ENCODE measurements at places on chromosomes 6 and 20.
A peak's percentile ranks its signal among the peaks of the same experiment; 100 is the strongest.

DNA sequence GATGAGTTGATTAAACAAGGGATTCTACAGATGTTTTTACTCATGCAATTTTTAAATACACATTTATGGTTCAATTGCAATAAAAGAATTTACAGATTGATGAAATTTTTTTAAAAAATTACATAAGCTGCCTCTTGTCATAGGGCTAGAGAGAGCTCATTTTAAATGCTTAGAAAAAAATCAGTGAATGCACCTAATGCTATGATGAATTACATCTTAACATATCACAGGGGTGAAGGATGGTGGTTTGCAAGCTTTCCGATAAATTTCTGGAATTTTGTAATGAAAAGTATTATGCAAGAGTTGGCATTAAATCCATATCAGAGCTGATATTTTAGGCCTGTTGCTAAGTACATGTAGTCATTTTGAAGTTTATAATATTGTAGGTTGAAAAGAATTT is 29.6 kb downstream of the DSE start:
- no peak for DNase-seq

- no peak for DNase-seq
Observed at GRCh38 chr20:6732001-6732447, 35.5 kb upstream of the BMP2 start.

DNA sequence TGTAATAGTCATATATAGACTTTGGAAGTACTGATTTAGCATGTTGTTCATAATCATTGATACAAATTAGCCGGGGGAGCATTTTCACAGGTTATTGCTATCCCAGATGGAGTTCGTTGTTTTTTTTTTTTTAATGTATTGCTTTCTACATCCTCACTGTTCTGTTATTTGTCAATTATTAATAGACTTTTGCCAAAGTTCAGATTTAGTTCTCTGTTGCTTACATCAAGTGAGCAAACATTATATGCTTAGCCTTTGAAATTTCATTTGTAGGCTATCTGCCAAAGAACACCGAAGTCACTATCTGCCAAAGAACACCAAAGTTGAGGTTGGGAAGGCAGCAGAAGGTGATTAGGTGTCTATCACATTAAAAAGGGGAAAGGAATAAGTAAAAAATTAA is at the start of gene HAO1:
TSS of gene HAO1 (minus strand) at position 118 of the 400 bp plus-strand sequence. CDS start at position 82, 36 bp downstream.
- no peak for DNase-seq

DNA sequence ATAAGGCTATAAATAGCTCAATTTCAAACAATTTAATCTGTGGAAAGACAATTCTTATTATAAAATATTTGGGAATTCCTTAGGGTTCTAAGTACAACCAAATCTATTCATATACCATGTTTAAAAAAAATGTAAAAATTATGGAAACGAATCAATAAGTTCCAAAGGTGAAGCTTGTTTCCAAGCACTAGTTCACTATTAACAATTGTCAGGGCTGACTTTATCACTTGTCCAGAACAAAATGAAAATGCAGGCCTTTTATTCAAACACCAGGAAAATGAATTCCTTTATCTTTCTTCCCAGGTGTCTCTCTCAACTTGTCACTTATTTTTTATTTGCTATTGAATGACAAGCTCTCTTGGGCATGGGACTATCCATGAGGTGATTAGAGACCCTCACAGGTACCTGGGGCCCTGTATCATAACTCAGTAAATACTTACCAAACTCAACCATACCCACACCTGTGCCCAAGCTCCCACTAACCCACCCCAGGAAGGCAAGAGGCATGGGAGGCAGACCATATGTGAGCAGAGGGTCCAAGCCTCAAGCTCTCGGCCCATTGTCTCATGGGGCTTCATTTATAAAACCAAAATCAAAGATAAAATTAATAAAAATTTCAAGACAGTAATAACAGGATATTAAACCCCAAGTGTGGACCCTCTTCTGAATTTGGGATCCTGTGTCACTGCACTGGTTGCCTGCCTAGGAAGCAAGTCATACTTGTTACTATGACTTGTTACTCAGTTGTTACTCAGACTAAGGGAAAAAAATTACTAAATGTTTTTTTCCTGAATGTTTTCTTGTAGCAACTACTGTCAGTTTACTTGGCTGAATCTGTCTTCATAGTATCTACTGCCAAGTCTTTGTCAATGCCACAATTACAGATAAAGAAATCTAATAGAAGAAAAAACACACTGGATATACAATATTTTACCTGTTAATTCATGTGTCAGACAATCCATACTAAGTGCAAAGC is 54.7 kb downstream of the PTPRK start:
- no peak for DNase-seq

GRCh38 chr6:23953976-23954375 is 172.0 kb upstream of the NRSN1 start:
- no peak for DNase-seq

DNA sequence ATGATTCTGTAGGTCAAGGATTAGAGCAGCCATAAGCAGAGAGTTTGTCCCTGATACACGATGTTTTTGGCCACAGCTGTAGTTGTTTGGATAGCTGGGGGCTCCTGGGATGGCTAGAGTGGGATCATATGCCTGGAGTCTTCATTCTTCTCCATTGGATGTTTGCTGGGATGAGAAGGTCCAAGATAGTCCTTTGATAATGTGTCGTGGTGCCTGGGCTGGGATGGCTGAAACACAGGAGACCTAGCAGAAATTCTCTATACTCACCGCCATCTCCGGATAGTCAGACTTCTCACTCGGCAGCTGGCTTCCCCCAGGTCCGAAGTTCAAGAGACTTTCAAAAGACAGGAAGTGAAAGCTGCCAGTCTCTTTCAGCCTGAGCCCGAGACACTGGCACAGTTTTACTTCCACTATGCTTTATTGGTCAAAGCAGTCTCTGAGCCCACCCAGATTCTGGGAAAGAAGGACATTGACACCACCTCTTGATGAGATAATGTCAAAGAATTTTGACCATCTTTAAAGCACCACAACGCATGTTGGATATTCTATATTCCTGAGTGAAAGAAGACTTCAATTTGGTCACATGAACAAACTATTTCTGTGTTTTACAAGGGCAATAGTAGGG is 16.0 kb downstream of the MARCKS start:
- DNase-seq = no peak

GRCh38 chr20:17874271-17875105 is 94.1 kb downstream of the SNX5 start:
- no peak for DNase-seq

DNA sequence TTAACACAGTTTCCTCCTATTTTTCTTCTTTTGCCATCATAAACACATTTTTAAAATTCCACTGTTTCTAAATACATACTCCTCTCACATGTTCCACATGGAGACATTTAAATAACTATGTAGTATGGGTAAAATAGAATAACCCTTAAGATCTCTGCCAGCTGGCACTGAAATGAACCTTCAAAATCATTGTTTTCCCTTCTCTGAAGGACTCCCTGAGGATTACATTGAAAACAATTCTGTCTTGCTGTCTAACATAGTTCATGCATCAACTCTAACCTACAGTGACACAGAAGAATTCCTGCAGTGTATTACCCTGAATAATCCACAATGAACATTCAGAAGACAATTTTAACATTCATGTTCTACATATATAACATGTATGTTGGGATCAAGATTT is 1361.8 kb upstream of the CITED2 start:
- DNase-seq = no peak

GRCh38 chr6:164258421-164258820 is 843.9 kb downstream of the QKI start:
- no peak for DNase-seq

- DNase-seq = no peak
Observed at GRCh38 chr6:80541886-80542285, 435.4 kb downstream of the BCKDHB start.

GRCh38 chr6:134420614-134421181 is 102.8 kb upstream of the SGK1 start:
- no peak for DNase-seq

- DNase-seq = peak; percentile 45
Observed at GRCh38 chr6:87929843-87930288, 117.8 kb upstream of the SPACA1 start.

DNA sequence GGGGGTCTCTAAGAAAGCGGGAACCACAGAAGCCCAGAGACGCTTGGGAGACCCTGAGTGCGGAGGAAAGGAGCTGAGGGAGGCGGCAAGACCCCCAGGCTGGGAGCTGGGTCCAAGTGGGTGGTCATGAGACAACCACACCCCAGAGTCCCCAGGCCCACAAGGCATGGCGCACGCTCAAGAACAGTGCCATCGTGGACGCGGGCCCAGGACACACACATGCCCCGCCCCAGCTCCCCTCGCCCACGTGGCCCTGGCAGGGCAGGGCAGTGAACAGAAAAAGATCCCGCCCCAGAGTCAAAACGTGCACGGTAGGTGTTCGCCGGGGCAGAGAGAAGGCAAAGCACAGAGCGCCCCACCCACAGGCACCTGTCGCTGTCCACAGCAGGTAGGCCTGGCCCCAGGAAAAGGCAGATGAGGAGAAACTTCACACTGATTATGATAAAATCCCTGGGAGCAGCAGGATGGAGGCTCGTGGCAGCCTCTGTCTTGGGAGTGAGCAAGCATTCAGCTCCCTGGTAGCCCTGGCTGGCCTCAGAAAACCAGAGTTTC is 50.0 kb downstream of the BPIFB1 start:
- no peak for DNase-seq

DNA sequence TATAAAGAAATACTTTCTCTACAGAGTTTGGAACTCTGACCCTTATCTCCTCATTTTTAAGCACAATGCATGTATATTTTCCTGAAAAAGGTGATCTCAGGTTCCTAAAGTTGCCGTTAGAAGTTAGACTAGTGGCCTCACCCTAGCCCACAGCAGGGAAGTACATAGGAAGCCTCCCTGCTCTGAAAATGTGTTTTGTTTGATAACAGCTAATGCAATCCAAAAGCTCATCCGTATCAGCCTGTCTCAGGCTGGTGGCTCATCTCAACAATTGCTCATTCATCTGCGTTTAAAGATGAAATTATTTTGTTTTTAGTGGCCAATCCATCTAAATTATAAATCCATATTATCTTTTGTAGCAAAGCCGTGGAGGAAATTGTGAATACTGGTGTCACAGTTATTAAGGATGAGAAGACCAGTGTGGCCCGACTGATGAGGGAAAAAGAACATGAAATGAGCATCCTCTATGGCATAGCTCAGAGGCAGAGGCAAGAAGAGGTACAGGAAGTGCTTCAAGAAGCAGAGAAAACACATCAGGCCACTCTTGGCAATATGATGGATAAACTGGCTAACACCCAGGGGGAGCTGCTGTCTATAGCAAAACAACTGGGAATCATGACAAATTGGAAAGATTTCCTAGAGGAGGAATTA is 20.1 kb downstream of the C6orf163 start:
- no peak for DNase-seq

GRCh38 chr6:118902726-118903125 is 8.8 kb downstream of the ASF1A start:
- no peak for DNase-seq

DNA sequence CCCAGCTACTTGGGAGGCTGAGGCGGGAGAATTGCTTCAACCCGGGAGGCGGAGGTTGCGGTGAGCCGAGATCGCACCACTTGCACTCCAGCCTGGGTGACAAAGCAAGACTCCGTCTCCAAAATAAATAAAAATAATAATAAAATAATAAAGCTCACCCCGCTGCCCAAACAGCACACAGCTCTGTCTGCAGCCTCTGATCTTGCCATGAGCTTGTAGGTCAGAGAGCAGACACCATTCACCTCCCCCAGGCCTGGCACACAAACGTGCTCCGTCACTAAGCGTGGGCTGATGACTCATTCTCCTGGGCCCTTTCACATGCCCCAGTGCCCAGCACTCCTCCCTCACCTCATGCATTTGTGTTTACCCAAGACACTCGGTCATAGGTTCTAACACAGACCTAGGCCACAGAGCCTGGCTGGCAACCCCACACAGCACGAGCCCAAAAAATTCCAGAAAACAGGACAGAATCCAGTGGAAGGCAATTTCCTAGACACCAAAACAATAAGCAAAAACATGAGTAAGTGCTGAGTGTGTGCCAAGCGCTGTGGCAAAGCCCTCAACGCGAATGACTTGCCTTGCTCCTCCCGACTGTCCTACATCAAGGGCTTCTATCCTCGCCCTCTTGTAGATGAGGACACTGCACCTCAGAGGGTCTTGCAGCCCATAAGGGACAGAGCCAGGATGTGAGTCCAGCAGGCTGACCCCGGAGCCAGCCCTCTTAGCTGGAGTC is 18.0 kb downstream of the ATP9A start:
- peak; percentile 90 for DNase-seq

DNA sequence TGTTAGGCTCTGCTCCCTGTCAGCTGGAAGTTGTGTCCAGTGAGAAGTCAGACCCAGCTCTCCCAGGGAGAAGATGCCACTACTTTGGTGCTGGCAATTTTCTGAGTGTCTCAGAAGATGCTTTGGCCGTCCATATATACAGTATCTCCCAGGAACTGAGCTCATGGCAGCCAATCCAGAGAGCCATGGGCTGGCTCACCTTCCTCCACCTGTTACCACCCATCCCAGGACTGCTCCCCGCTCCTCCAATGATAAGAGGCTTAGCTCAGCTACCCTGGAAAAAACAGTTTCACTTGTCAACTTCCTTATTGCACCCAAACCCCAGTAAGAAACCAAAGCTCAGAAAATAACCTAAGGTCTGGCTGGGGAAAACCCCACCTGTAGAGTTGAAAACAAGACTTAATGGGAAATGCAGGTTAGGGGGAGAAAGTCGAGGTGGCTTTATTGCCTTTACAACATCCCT is at the start of gene BNIP5:
TSS of gene BNIP5 (minus strand) at position 110 of the 463 bp plus-strand sequence. CDS start 6,198 bp downstream, outside the sequence.
- no peak for DNase-seq

GRCh38 chr6:158634695-158635426 is 9.7 kb downstream of the DYNLT1 start:
- no peak for DNase-seq

- DNase-seq = no peak
Observed at GRCh38 chr20:62925076-62925419, 1.3 kb downstream of the DIDO1 start.

DNA sequence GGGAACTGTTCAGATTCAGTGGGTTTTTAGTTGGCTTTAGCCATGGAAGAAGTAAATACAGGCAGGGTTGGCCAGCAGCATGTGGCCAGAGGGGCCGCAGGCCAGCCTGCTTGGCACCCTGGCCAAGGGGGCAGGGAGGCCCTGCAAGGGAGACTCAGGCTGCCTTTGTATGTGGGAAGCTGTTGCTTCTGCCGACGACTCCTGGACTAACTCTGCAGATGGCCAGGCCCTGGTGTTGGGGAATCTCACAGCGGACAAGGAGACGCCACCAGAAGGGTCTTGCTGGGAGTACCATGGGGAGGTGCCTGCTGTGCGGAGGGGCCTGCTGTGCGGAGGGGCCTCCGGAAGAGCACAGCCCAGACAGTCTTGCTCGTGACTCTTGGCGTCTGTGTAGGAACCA is 25.2 kb downstream of the PYGB start:
- no peak for DNase-seq
